ENCODE measurements at places on chromosomes 2 and 18.

GRCh38 chr2:28292491-28292890 is 100.2 kb upstream of the FOSL2 start:
- no peak for DNase-seq

- peak; percentile 44 for DNase-seq
These were observed 1.6 kb downstream of the PKDCC start for GRCh38 chr2:42049221-42050009.

GRCh38 chr2:239704737-239705136 is 303.9 kb upstream of the HDAC4 start:
- DNase-seq, result no peak

DNA sequence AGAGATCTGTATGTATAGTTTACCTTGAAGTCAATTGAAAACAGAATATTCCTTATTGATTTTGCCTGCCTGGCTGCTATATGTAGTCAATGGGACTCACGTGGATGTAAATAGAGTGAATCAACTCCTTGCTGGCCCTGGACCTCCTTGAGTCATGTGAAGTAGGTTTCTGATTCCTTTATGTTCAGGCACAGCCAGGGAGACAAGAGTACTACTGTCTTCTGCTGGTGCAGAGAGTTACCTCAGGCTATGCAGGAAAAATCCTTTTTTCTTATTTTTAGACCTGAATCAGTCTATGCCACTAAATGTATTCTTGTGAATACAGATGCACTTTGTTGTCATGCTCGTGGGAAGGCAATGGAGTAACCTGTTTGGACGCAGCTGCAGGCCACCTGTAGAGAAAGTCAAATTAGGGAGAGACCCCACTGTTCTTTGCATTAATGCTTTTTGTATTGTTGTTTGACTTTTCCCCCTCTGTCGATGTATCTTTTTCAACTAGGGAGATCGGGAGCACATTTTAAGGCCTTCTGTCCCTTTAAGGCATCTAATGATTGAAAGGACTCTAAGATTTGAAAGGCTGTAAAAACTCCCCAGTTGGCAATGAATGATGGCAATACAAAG is 473.9 kb downstream of the ARHGAP15 start:
- DNase-seq, result no peak

- DNase-seq, result no peak
These were observed 169.6 kb downstream of the ZEB2 start for GRCh38 chr2:144350151-144350802.

DNA sequence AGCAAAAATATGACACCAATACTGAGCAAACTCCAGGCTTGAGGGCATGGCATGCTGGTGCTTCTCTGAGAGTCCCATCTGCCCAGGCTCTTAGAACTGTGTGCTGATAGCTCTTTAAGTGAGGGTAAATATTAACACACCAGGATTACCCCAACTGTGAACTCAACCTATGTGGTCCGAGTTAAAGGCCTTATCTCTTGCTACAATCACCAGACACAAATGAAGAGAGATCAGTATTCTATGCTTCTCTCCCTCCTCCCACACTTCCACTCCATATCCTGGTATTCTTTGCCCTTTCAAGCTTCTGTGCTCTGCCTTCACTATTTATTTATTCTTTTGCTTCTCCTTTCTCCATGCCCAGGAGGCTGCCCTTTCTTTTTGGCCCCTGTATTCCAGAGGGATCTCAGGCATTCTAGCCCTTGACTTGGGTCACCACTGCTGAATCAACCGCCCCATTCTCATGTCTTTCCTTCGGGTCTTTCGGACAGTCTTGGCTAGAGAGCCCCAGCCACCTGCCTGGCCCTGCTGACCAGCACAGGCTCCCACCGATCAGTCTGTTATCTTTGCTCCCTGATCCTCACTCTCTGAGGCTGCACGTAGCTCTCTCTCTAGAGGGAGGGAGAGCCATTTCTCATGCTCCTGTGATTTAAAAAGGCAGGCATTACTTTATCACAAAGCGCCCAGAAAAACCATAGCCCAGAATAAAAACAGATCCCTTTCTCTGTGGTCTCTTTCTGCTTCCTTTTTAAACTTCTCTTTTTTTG is 17.2 kb upstream of the HK2 start:
- no peak for DNase-seq

DNA sequence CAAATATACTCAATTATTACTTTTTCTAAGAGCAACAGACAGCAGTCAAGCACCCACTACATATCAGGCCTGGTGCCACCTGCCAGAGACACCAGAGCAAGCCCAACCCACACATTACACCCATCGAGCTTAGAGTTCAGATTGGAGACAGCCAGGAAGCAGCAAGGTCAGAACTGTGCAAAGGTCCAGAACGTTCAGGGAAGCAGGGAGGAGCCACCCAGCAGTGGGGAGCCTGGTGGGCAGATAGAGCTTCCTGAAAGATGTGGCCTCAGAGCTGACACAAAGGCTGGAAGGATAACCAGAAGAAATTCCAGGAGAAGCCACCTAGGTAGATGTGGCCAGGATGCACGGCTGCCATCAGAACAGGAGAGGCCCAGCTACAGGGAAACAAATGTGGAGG is 440.5 kb upstream of the ID2 start:
- no peak for DNase-seq

DNA sequence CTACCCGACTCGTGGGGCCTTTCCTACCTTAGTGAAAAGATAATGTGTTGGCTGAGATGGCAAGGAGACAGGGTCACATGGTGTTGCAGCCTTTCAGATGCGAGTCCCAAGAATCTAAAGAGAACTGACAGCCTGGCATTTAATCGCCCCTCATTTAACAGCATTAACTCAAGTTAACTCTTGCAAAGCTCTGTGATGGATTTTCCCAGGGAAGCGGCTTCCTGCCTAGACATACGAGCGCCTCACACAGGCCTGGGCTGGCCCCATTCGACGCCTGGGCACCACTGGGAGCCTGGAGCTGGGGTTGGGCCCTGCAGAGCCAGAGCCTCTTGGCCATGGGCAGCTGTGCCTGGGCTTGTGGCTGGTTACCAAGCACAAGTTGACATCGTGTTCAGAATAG is 140.8 kb downstream of the SEPTIN10 start:
- no peak for DNase-seq

DNA sequence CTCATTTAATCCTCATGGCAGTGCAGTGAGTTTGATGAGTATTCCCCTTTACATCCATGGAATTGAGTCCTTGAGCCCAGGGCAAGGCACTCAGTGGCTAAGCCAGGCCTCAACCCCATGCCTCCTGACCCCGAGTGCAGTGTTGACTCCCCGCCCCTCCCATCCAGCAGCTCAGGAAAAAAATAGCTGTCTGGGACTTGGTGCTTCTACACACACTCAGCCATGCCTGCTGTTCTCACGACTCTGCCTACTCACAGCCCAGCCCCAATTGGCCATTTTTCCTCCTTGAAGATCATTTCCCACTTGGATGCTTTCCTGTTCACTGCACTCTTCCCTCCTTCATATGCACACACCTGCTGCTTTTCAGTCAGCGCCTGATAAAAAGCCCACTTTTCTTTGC is 8.8 kb downstream of the FOSL2 start:
- no peak for DNase-seq
